A549 treated with AZD2906 at 1 μM for 4 hours (cell line): ENCODE measurements at places on chromosomes 1 and 21. TPM values are rescaled to one million over a fixed set of nuclear protein-coding genes. Genes with fewer than 3 reads are reported as not detected.

The SLC35F3 gene
- 3.9 to 5.3 TPM (median 5.1 TPM) in 5 replicates for total RNA-seq

The LGALS8 gene
- 27.7 to 42.2 TPM (median 27.9 TPM) in 5 replicates for total RNA-seq

The ZBTB8A gene
- 4.1 to 5.1 TPM (median 4.8 TPM) in 5 replicates for total RNA-seq

The GUCA2B gene
- 0.20 to 0.49 TPM (median 0.37 TPM) in 5 replicates for total RNA-seq

The CBS gene
- total RNA-seq = 11.4 to 13.8 TPM (median 12.0 TPM) in 5 replicates

The PMVK gene
- 39.6 to 50.3 TPM (median 45.3 TPM) in 5 replicates for total RNA-seq

The DMRTA2 gene
- total RNA-seq = 0.09 to 0.13 TPM (median 0.10 TPM) in 5 replicates

The KLF17 gene
- 0.33 to 0.50 TPM (median 0.46 TPM) in 5 replicates for total RNA-seq

The AVPR1B gene
- total RNA-seq = not detected in 5 replicates

The CD164L2 gene
- total RNA-seq = not detected in 5 replicates

The OLFML3 gene
- total RNA-seq = 3.7 to 4.7 TPM (median 3.9 TPM) in 5 replicates

The FAM72A gene
- 9.9 to 10.3 TPM (median 10.2 TPM) in 5 replicates for total RNA-seq

The SYT6 gene
- 0.23 to 0.41 TPM (median 0.29 TPM) in 5 replicates for total RNA-seq

The CELF3 gene
- not detected in 5 replicates for total RNA-seq

The ITLN2 gene
- 0.64 to 0.98 TPM (median 0.83 TPM) in 5 replicates for total RNA-seq

The LIPI gene
- not detected in 5 replicates for total RNA-seq

The PRKAA2 gene
- 1.5 to 2.0 TPM (median 1.9 TPM) in 5 replicates for total RNA-seq

The ANKRD65 gene
- total RNA-seq = 0.03 to 0.10 TPM (median 0.07 TPM) in 3 of 5 replicates, not detected in the others

The NCAM2 gene
- not detected in 5 replicates for total RNA-seq

The ODF2L gene
- 7.6 to 10.8 TPM (median 9.7 TPM) in 5 replicates for total RNA-seq

The FCGR3A gene
- not detected in 5 replicates for total RNA-seq

The LCA5L gene
- total RNA-seq = 0.81 to 1.5 TPM (median 1.0 TPM) in 5 replicates

The CFHR4 gene
- not detected in 5 replicates for total RNA-seq

The AK4 gene
- 30.8 to 33.5 TPM (median 31.8 TPM) in 5 replicates for total RNA-seq

The ITLN1 gene
- not detected in 5 replicates for total RNA-seq

The AMY1B gene
- not detected in 5 replicates for total RNA-seq

The CLEC20A gene
- not detected in 5 replicates for total RNA-seq

The HPDL gene
- total RNA-seq = 2.5 to 3.8 TPM (median 3.2 TPM) in 5 replicates

The SPRR2B gene
- not detected in 5 replicates for total RNA-seq

The DIRAS3 gene
- 0.78 to 1.3 TPM (median 1.2 TPM) in 5 replicates for total RNA-seq
